ENCODE measurements at places on chromosomes 11 and 22.

GRCh38 chr11:77510095-77510494 lies 36.2 kb upstream of the PAK1 start:
- DNase-seq = no peak

- no peak for DNase-seq
Observed at GRCh38 chr11:6622261-6623171, 3.3 kb upstream of the TPP1 start.

GRCh38 chr11:130854483-130854882 lies 61.8 kb downstream of the SNX19 start:
- no peak for DNase-seq

GRCh38 chr11:75678620-75679259 lies 9.9 kb upstream of the MAP6 start:
- no peak for DNase-seq

GRCh38 chr11:35714882-35715627 lies 52.5 kb downstream of the TRIM44 start:
- DNase-seq = peak; percentile 2

DNA sequence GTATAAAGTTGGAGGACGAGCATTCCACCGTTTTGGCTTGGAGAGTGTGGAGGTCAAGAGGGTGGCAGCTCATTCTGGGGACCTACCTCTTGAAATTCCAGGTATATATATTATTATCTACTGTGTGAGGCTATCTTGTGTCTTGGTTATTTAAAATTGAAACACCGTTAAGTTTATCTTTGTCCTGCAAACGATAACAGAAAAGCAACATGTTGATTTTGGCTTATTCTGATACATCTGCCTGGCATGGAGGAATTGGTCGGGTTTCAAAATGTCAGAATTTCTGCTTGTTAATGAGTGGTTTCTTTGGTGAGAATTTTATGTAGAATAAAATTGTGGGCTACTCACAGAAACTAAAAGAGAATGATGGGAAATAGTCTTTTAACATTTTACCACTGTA lies 54.4 kb downstream of the SVIP start:
- no peak for DNase-seq

Data from activated T-cell treated with anti-CD3 and anti-CD28 coated beads for 48 hours (primary cell).